Psoas muscle (tissue), 8 donors: ENCODE measurements at places on chromosomes 1 and 21.
A peak's percentile ranks its signal among the peaks of the same experiment; 100 is the strongest.

DNA sequence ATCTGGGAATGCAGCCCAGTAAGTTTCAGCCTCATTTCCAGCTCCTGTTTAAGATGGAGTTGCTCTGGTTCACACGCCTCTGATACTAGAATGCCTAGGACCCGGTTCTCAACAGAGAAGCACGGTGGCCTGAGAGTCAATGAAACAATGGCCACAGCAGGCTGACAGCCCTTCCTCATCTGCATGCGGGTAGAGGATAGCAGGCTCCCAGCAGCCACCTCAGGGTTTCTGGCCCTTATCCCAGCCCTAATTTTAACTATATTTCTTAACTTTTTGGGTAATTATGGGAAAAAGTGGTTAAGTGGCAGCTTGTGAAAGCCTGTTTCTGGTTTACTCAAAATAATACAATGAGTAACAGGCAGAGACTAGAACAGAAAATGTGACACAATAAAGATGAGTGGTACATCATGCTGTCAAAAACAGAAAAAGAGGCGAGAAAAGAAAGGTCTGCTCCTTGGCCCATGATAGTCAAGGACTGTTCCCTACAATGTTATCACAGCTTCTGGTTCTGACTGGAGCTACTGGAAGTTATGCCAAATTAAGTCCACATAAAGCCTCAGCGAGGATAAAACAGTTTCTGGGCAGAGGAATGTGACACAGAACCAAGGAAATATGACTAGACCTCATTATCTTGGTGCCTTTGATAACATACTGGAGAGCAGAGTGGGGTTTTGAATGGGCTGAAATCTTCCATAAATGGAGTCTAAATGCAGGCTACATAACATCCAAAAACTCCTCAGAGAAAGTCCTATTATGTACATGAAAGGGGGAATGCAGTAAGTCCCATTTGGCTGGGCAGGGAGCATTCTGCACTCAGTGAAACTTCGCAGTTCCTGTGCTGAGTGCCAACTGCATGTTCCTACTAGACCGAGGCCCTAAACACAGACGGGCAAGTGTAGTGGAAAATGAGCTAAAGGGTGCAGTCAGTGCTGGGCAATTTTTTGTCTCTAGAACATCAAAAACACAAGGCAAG lies 92.1 kb downstream of the NIBAN1 start:
- H3K36me3 ChIP-seq = peaks cover 23% of the 10 kb centered on the region
- no peak overlapping the region for H3K4me3 ChIP-seq
- H3K27ac ChIP-seq = peak overlapping the region; percentile 56
- H3K27me3 ChIP-seq = no peaks in the 10 kb centered on the region
- DNase-seq = no peak

GRCh38 chr1:16247441-16247840 lies 10.5 kb upstream of the CPLANE2 start:
- peaks cover 34% of the 10 kb centered on the region for H3K4me1 ChIP-seq
- H3K36me3 ChIP-seq = peaks cover 2% of the 10 kb centered on the region
- no peaks in the 10 kb centered on the region for H3K27me3 ChIP-seq
- H3K27ac ChIP-seq = peak overlapping the region; percentile 61
- no peak overlapping the region for H3K4me3 ChIP-seq

DNA sequence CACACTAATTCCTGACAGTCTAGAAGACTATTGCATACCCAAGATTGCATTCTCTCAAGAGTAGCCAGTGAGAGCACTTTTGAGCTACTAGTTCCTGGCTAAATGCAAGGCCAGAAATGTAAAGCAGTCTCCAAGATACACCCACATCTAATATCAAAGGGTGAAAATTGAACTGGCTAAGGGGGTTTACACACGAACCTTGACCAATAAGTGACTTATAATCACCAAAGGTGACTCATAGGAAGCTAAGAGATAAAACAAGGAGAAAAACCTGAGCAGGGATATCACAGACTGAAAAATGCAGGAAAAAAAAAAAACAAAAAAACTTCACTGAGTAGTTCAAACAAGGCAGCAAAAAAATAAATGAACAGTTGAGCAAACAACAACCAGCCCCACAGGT lies 172.2 kb upstream of the RRP15 start:
- no peaks in the 10 kb centered on the region for H3K36me3 ChIP-seq
- H3K27me3 ChIP-seq = no peaks in the 10 kb centered on the region
- H3K27ac ChIP-seq = no peak overlapping the region

GRCh38 chr1:232634096-232634495 lies 4.2 kb upstream of the SIPA1L2 start:
- H3K4me3 ChIP-seq = no peak overlapping the region
- no peaks in the 10 kb centered on the region for H3K4me1 ChIP-seq
- peak overlapping the region; percentile 37 for H3K27ac ChIP-seq

GRCh38 chr1:98926597-98926996 lies 78.1 kb downstream of the PLPPR5 start:
- DNase-seq = no peak
- H3K4me3 ChIP-seq = no peak overlapping the region
- no peaks in the 10 kb centered on the region for H3K4me1 ChIP-seq
- no peak overlapping the region for H3K27ac ChIP-seq
- no peaks in the 10 kb centered on the region for H3K27me3 ChIP-seq
- H3K36me3 ChIP-seq = no peaks in the 10 kb centered on the region

- H3K27me3 ChIP-seq = no peaks in the 10 kb centered on the region
- H3K4me3 ChIP-seq = no peak overlapping the region
- H3K36me3 ChIP-seq = no peaks in the 10 kb centered on the region
- H3K27ac ChIP-seq = no peak overlapping the region
- no peak for DNase-seq
Measured at GRCh38 chr1:158679289-158679688, 7.2 kb downstream of the SPTA1 start.

DNA sequence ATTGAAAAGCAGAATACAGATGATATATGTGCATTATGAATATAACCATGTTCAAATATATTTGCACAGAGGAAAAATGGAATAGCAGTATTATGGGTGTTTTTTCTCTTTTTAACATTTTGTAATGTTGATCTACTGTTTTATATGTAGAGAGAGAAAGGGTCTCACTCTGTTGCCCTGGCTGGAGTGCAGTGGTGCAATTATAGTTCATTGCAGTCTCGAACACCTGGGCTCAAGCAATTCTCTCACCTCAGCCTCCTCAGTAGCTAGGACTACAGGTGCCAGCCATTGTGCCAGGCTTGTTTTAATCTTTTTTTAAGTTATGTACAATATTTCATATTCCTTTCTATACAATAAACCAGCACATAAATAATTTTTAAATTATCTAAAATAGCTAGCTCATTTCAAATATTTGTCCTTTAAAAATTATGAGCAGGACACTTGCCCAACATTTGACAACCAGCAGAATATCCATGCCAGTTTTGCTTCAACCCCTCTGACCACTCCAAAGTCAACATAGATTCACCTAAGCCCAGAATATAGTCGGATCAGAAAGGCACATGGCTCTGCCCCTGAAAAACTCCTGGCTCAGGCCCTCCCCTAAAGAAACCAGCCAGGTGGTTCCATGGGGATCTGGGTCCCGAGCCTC lies 29.8 kb downstream of the ZNF281 start:
- no peak overlapping the region for H3K4me3 ChIP-seq
- no peaks in the 10 kb centered on the region for H3K36me3 ChIP-seq
- H3K4me1 ChIP-seq = no peaks in the 10 kb centered on the region
- no peaks in the 10 kb centered on the region for H3K27me3 ChIP-seq
- DNase-seq = no peak

GRCh38 chr1:45470306-45470798 lies 20.6 kb downstream of the TESK2 start:
- no peak for DNase-seq
- no peaks in the 10 kb centered on the region for H3K4me1 ChIP-seq
- H3K27ac ChIP-seq = no peak overlapping the region

DNA sequence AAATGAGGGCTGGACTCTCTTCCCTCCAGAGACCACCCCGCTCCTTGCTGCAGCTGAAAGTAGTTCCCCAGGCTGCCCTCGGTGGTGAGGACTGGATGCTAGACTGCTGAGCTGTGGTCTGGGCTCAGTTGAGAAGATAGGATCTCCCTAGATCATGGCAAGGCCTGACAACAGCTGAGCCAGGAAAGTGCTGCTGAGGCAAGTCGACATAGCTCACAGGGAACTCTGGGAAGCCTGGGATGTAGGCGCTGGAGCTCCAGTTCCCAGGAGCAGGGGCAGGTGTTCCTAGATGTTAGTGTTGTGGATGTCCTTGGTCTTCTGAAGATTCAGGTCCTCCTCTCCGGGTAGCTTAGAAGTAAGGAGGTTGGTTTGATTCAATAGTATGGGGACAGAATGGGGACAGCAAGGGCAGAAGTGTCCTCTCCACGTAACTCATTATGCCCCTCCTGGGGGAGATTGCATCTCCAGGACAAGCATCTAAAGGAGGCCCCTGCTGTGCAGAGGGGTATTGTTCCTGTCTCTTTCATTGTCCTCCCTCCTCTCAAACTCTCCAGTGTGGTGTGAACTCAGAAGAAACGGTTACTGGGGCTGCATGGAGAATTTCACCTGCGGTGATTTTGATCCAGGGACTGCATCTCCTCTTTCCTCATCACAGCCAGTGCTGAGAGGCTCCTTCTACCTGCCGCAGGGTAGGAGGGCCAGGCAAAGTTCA lies 3.7 kb downstream of the CYB561D1 start:
- no peaks in the 10 kb centered on the region for H3K27me3 ChIP-seq
- no peak for DNase-seq
- peak overlapping the region; percentile 65 for H3K27ac ChIP-seq
- peaks cover 32% of the 10 kb centered on the region for H3K4me1 ChIP-seq

DNA sequence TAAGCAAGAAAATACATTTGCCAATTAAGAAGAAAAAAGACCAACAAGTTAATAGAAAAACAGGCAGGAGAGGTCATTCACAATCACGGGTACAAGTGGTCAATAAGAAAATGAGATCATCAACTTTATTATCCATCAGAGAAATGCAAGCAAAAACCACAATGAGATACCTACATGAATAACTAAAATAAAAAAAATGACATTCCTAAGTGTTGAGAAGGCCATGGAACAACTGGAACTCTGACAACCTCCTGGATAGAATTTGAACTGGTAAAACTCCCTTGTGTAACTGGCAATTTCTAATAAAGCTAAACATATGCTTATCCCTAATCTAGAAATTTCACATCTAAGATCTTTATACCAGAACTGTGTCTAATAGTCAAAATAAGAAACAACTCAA lies 135.4 kb upstream of the BACE2 start:
- H3K36me3 ChIP-seq = no peaks in the 10 kb centered on the region
- no peak overlapping the region for H3K27ac ChIP-seq
- no peak for DNase-seq
- H3K4me1 ChIP-seq = no peaks in the 10 kb centered on the region
- H3K4me3 ChIP-seq = no peak overlapping the region

DNA sequence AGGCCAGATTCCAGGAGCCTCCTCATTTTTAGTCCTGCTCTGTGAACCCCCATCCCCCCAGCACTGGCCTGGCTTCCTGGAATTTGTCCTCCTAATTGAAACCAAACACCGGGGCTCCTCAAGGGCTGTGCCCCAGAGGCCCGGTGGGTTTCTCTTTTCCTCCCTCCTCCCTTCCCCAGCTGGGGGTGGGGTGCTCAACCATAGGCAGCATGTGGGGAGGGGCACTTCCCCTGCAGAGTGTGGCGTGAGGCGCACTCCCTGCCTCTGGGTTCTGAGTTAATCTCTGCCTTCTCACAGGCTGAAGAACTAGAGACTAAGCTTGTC lies 67.5 kb upstream of the ACOT11 start:
- no peaks in the 10 kb centered on the region for H3K27me3 ChIP-seq
- no peaks in the 10 kb centered on the region for H3K36me3 ChIP-seq
- peaks cover 21% of the 10 kb centered on the region for H3K4me1 ChIP-seq
- no peak overlapping the region for H3K4me3 ChIP-seq

DNA sequence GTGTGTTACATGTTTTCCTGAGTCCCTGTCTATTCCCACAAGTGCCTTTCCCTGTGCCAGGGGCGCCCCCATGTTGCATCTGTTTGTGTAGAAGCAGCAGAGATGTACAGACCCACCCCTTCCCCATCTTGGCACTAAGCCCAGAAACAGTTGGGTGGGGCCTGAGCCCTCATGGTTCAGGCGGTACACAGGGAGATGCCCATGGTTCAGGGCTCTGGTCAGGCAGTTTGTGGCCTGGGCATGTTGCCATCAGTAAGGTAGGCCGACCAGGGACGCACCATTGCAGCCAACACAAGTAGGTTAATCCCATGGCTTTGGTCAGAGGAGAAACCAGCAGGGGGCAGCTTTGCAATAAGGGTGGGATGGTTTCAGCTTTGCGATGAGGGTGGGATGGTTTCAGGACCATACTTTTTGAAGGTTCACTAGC lies 914 bp upstream of the ADGRB2 start:
- H3K4me1 ChIP-seq = peaks cover 11% of the 10 kb centered on the region
- peaks cover 28% of the 10 kb centered on the region for H3K27me3 ChIP-seq
- no peak overlapping the region for H3K4me3 ChIP-seq
- no peaks in the 10 kb centered on the region for H3K36me3 ChIP-seq
